ENCODE measurements at places on chromosomes 6 and 20.

- no peak for DNase-seq
These were observed 83.9 kb downstream of the DLL1 start for GRCh38 chr6:170206851-170207431.

GRCh38 chr6:80769106-80769505 lies 662.6 kb downstream of the BCKDHB start:
- DNase-seq: peak; percentile 62

- no peak for DNase-seq
These were observed 78.9 kb downstream of the MTFR2 start for GRCh38 chr6:136171231-136171630.

DNA sequence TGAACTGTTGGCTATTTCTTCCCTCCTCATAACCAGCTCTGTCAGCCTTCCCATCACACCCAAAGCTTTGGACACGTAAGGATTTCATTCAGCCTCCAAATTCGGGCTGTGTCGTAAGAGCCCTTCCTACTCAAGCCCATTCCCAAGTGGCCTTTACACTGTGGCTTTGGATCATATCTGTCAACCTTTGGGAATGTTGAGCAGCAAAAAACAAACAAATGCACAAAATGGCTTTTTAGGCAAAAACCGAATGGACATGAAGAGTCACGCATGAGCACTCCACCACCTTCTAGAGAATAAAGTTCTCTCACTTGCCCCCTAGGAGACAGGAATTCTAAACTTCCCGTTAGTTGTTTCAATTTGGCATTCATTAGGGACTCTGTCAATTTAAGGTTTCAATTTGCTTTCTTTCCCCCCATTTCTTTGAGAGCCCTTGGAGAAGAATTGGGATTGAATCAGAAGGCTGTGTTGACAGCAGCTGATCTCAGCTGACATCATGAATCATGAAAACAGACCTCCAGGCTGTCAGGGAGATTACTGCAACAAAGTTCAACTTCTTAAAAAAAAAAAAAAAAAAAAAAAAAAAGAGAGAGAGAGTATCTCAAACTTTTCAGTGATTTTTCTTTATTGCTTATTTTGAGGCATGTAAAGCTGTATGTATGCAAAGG lies 110.3 kb downstream of the BCAS1 start:
- peak; percentile 36 for DNase-seq

DNA sequence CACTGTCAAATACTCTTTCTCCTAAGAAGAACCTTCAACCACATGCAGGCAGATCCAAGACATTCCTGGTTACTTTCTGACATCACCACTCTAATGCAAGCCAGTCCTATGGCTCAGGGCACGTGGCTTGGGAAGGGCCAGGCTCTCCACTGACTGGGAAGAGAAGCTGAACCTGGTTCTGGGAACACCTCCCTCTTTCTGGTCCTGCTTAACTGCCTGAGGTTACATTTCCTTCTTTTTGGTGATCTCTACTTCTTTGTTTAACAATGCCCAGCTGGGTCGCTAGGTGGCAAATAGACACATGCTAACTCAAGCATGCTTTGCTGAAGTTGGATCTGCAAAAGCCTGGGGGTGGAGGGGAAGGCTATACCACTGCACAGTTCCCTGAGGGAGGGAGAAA lies 249.8 kb downstream of the GMDS start:
- DNase-seq: peak; percentile 53

Data from fibroblast of lung (primary cell).